ENCODE measurements at places on chromosomes 2 and 18.

DNA sequence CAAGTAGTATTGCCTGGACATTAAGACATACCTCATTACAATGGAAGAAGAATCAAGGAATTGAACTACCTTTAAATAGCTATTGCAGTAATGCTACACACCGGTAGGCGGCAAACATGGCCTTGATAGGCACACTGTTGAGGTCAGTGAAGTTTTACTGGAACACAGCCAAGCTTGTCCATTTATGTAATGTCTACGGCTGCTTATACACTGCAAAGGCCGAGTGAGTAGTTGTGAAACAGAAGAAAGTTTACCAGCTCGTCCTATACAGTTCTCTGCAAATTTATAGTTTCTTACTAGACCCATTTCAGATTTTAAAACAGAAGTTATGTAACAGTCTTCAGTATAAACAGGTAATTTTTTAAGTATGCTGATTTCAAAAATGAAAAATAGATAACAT, 38.8 kb downstream of the PPP4R1 start:
- DNase-seq: no peak

DNA sequence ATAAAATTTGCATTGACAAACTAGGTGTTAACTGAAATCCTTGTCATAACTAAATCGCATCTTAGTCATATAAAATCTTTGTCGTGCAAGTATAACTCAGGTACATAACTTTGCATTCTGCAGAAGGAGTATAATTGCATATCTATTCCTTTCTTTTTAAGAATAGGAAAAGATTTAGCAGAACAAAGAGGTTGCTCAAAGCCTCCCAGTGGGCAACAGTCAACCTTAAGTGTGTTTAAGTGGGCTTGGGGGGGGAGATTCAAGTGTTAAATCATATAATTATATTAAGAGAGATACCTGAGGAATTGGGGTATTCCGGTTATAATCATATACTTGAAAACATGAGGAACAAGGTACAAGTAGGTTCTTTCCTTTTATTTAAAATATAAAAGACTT, 913.3 kb downstream of the CPS1 start:
- DNase-seq: no peak

DNA sequence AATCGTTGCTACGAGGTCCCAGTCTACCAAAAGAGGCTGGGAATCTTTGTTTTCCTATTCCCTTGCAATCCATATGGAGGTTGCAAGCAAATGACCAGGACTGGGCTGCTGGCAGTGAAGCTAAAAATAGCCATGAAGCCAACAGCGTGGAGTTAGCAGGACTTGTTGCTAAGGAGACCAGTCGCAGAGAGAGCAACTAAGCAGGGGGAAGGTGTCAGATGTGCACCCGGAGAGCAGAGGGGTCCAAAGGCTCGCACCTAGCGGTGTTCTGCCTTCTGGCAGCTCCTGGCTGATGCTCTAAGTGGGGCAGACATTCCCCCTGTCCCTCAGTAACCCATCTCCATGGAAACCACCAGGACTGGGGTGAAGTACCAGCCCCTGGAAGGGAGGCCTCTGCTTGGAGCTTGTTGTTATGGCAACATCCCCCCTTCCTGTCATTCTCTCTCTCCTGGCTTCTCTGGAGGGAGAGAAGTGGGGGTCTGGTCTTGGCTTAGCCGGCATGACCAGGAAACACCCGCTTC, 84.6 kb downstream of the DNMT3A start:
- DNase-seq: no peak

DNA sequence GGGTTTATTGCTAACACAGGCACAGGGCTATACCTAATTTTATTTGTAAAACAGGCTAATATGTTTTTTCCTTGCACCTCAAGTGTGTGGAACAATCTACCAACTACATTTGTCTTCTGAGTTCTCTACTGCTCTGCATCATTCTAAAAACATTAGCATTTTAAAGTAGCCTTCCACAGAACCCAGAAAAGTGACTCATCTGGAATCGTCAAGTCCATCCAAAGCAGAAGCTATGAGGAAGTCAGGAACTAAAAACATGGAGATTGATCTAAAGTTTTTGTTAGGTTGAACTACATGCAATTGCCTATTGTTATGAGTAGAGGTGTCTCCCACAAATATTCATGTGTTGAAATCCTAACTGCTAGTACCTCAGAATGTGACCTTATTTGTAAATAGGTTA, 70.9 kb downstream of the SUCLG1 start:
- DNase-seq: no peak

GRCh38 chr18:12645751-12646203, 12.1 kb downstream of the SPIRE1 start:
- DNase-seq: no peak

GRCh38 chr2:54966165-54966832, 84.0 kb downstream of the RTN4 start:
- no peak for DNase-seq

- DNase-seq: no peak
These were observed 123.7 kb upstream of the SMAD2 start for GRCh38 chr18:48053881-48054816.

DNA sequence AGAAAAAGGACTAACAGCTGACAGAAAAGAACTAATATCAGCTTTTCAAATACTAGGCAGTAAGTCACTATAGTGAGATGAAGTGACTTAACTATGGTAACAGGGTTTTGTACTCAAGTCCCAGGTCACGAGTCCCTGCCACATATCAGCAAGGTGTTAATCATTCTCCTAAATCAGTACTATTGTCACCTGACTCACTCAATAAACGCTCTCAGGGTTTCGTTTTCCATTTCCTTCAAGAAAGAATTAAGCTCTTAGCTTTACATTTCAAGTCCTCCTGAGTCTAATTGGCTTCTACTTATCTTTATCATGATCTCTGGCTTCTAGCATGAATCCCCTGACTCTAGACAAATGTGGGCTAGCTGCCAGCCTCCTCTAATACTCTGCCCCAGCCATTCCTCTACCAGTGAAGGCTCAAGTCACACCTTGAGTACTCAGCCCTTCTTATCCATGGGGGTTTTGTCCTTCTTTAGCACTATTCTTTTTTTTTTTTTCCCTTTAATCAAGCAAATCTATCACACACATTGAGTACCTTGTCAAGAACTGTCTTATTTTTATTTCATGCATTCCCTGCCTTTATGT, 20.0 kb downstream of the BUB1 start:
- no peak for DNase-seq

- peak; percentile 67 for DNase-seq
These were observed 18.9 kb upstream of the WDR33 start for GRCh38 chr2:127829845-127830246.

DNA sequence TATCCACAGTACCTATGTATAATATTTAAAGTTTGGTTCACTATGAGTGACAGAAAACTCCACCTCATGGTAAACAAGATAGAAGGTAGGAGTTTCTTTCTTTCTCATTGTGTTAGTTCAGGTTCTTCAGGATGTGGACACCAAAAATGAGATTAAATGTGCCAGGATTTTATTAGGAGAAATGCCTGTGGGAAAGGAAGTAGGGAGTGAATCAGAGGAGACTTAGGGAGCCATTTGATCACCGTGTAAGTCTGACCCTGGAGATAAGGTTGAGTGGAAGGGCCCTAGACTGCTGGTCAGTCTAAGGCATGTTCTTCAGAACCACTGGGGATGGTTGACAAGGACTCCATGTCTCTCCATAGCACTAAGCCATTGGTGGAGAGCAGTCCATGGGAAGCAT, 8.1 kb downstream of the AOX1 start:
- no peak for DNase-seq

- DNase-seq: no peak
These were observed 284.6 kb downstream of the TXNL1 start for GRCh38 chr18:56353663-56354260.

GRCh38 chr2:55168221-55169154, 63.6 kb downstream of the CLHC1 start:
- DNase-seq: no peak

DNA sequence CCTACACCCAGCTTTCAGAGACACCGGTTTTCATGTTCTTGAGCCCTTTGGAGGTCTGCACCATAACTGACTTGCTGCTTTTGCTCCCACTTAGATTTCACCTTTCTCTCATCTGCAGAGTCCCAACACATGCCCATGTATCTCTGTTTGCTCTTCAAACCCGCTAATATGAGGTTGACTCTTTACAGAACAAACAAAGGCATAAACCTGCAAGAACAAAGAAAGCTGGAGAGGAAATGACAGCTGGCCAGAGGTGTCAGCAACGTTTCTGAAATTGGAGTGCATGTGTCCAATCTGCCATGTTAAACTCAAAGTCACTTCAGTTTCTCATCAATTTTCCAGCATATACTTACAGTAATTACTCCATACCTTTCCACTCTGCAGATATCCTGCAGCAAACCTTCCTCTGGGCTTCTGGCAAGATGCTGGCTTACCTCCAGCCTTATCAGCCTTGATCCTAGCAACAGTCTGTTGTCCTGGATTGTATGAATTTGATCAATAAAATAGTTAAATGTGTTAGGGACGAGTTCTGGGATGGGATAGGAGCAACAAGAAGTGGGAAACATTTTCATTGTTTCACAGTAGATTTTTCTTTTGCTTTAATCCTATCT, 157.4 kb downstream of the FHOD3 start:
- no peak for DNase-seq

DNA sequence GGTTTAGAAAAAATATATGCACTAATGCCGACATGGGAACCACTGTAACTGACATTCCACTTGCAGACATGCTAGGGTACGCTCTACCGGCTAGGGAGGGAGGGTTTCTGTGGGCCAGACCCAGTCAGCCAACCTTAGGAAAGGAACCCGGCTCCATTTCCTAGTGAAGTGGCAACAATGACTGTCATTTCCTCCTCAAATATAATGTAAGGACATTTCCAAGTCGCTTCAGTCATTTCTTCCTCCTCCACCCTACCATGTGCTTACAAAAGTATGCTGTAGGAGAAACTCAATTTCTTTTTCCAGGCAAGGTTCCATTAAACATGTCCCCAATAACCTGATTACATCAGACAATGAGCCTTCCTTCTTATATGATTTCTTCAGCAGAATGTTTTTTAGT, 64.3 kb upstream of the PSMD14 start:
- DNase-seq: peak; percentile 58

DNA sequence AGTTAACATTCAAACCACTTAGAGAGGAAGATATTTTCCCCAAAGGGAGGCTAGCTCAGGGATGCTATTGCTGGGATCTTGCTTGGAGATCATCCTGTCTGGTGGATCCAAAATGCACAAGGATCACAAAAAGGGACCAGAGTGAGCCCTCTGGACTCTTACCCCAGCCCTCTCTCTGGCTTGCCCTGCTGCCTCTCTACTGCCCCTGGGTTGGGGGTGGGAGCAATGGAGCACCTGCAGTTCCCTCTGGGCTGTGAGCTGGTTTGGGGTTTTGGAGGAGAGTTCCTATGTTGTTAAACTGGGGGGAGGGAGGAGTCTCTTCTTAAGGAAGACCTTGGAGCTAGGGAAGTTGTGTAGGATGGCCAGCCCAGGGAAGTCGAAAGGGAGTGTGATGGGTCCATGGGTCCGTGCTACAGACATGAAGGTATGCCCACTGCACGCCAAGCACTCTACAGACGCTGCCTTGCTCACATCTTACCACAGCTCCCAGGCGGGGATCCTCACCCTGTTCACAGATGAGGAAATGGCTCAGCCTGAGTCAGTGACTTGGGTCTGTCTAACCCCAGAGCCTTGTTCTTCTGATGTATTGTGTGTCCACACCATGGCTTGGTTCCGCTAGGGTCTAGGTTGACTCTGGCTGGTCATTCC, 3.8 kb downstream of the LBH start:
- DNase-seq: peak; percentile 80

- no peak for DNase-seq
These were observed 17.4 kb downstream of the SLC38A11 start for GRCh38 chr2:164937864-164938401.

GRCh38 chr2:171822525-171823322, 71.3 kb downstream of the SLC25A12 start:
- no peak for DNase-seq

GRCh38 chr18:36872329-36872728, 43.4 kb downstream of the KIAA1328 start:
- no peak for DNase-seq

DNA sequence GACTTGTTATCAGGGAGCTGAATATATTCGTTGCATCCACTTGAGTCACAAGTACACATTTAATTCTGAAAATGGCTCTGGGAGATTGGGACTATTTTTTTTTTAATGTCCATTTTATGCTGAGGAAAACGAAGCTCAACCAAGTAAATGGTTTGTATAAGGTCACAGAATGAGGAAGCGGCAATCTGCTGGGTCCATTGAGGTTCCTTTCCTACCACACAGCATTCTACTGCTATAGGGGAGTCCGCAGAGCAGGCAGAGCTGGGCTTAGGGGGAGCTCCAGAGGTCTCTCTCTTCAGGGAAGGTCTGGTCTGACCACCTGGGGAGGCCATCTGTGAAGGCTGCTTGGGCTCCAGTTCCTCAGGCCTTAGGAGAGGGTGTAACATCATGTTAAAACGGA, 77.9 kb downstream of the MCFD2 start:
- DNase-seq: no peak

DNA sequence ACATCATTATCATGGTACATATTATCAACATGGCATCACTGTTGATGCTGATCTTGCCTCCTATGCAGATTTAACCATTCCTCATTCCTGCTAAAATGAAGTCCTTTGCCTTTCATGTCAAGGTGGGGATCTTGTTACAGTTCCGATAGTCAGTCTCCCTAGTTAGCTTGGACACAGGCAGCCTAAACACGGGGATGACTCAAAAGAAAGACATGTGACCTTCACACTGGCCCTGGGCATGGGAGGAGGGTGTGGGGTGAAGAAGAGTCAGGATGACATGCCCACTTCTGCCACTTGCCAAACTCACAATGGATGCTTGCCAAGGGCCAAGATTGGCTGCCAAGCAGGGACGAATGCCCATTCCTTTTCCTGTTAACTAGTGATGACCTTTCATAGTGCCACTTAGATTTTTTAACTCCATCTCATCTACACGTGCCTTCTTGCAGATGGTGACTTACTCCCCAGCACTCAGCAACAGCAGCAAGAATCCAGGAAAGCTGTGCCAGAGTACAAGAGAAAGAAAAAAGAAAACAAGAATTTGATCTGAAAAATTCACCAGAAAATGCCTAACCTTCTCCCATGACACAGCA, 13.9 kb upstream of the SLC1A4 start:
- DNase-seq: no peak

- no peak for DNase-seq
These were observed 1782.1 kb upstream of the CELF4 start for GRCh38 chr18:39347701-39348100.

DNA sequence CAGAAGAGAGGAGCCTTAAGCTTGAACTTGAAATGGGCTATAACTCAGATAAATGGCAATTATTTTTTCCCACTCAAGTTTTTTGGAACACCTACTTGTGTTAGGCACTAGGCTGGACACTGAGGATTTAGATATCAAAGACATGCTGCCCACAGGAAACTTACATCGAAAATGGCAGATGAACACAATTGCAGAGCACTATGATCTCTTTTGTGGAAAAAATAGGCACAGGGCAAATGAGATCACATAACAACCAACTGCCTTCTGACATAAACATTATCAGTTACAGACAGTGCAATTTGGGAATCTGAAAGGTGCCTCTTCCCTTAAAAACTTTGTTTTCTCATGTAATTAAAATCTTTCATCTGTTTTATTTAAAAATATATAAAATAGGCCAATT, 3.8 kb upstream of the IRS1 start:
- no peak for DNase-seq

Data from activated CD8-positive, alpha-beta memory T cell treated with anti-CD3 and anti-CD28 coated beads, Interleukin-2, amount 50 U/mL, for 48 hours (primary cell).